Activated CD8-positive, alpha-beta T cell treated with anti-CD3 and anti-CD28 coated beads, Interleukin-2, amount 10 ng/mL, durations not matched to agents 7 days and 5 days (primary cell): ENCODE measurements at places on chromosomes 5 and 9.

DNA sequence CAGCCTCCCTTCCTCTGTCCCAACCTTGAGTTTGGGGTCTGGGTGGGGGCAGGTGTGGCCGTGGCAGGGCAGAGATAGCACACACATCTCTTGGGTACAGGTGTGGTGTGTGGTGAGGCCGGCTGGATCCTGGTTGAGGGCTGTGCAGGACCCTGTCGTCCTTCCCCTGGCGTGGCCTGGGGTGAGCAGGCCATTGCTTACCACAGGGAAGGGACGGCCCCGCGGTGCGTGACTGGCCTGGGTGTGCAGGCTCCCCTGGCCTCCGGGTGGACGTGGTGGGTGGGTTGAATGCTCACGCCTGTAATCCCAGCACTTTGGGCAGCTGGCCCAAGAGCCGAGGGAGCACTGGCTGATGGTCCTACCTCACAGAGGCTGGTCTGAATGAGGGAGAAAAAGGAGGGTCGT lies 1.2 kb downstream of the ARRDC1 start:
- H3K36me3 ChIP-seq: peaks cover 1% of the 10 kb centered on the region
- DNase-seq: no peak

DNA sequence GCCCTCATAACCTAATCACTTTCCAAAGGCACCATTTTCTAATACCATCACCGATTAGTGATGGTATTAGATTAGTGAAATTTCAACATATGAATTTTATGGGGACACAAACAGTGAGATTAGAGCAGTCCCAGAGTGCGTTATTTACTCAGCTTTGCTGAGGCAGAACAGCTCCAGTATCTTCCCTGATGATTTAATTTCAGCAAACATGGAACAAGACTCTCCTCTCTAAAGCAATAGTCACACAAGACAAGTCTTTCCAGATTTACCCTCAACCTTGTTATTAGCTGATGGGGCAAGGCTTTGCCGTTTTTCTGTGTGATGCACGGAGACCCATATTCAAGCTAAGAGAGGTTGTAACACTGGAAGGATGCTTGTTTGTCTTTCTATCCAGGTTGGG lies 333.4 kb downstream of the FBXL7 start:
- no peaks in the 10 kb centered on the region for H3K36me3 ChIP-seq
- no peaks in the 10 kb centered on the region for H3K4me1 ChIP-seq
- H3K27me3 ChIP-seq: no peaks in the 10 kb centered on the region
- no peak overlapping the region for H3K27ac ChIP-seq

DNA sequence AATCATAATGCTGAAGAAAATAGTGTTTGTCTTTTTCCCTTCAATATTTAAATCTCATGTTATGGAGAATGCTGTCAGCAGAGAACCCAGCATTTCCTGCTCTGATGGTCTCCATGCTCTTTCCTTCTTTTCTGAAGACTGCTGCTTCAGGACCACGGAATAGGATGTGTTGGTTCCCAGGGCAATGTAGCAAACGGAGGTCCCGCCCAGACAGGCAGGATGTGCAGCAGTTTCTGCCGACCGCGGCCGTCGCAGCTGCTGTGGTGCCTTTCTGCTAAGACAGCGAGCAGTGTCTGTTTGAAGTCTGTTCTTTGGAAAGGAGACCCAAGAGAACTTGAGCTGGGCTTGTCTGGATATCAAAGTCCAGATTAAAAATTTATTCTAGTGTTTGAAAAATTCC lies 654.3 kb downstream of the CCDC171 start:
- H3K4me3 ChIP-seq: peak overlapping the region; percentile 45
- H3K27ac ChIP-seq: peak overlapping the region; percentile 47
- no peaks in the 10 kb centered on the region for H3K36me3 ChIP-seq
- peak; percentile 49 for DNase-seq
- H3K4me1 ChIP-seq: peaks cover 10% of the 10 kb centered on the region

DNA sequence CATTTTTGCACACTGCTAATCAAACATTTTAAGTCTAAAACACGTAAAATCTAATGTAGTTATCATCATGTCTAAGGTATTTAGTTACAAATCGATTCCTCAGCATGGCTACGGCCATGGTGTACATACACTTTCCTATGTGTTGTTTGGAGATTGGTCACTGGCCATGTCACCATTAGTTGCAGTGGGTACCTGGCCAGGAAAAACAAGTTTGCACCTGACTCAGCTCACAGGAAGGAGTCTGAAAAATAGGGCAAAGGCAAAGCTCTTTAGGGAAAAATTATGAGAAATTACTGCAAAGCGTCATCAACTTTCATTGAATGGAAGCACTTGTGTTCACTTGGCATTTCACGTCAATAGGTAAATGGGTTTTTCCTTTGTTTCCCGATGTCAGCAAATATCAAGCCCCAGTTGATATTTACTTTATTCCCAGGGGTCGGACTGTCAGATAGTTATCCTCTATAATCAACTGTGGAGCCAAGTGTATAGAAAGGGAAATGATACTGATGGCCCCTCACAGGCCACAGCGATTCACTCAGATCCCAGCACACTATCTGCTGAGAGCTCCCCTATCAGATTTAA lies 626.0 kb upstream of the ADAMTS16 start:
- no peaks in the 10 kb centered on the region for H3K36me3 ChIP-seq
- no peaks in the 10 kb centered on the region for H3K4me1 ChIP-seq
- H3K27ac ChIP-seq: no peak overlapping the region
- no peak overlapping the region for H3K4me3 ChIP-seq
- DNase-seq: no peak

DNA sequence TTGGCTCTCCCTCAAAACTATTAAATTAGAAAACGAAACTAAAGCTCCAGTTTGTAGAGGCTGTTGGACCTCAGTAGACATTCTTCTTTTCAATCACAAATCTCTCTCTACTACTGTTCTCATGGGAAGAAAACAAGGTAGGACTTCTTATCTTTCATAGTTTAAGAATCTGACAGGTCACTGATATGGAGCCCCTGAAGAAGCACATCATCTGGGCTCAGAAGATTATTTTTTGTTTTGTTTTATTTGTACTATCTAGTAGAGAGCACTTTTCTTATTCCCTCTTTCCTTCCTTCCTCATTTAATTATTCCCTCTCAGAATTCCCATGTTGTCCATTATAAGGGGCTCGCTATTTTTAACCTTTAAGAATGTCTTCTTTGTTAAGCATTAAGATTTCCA lies 26.3 kb downstream of the STARD4 start:
- H3K27me3 ChIP-seq: no peaks in the 10 kb centered on the region
- H3K36me3 ChIP-seq: peaks cover 52% of the 10 kb centered on the region
- peaks cover 4% of the 10 kb centered on the region for H3K4me1 ChIP-seq

GRCh38 chr5:44862808-44863207 lies 54.1 kb downstream of the MRPS30 start:
- peaks cover 7% of the 10 kb centered on the region for H3K27me3 ChIP-seq
- H3K4me3 ChIP-seq: no peak overlapping the region
- H3K36me3 ChIP-seq: no peaks in the 10 kb centered on the region
- no peak overlapping the region for H3K27ac ChIP-seq
- no peaks in the 10 kb centered on the region for H3K4me1 ChIP-seq
- no peak for DNase-seq

DNA sequence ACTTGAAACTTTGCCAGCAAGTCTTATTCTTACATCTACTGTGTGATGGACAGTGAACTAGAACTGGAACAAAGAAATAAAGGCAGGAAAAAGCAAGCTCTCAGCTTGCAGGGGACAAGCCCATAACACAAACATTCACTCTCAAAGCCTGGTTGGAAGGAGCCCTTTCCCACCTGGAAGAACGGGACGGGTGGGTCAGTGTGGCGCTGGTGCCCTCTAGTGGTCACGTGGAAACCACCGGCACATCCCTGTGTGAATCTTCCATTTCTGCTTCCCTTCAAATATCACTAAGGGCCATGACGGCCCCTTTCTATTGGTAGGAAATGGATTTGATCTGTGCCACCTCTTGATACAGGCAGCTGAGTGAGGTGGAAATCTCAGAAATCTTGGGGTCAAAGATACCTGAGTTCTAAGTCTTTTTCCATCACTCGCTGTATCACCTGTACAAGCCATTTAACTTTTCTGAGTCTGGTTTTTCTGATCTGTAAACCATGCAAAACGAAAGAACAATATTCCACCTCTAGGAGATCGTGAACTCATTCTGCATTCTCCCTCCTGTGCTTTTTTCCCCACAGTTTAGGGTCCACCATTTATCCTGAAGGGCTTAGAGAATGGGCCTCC lies 211.6 kb downstream of the MSX2 start:
- H3K27me3 ChIP-seq: no peaks in the 10 kb centered on the region
- H3K4me3 ChIP-seq: no peak overlapping the region
- peak; percentile 45 for DNase-seq
- no peaks in the 10 kb centered on the region for H3K4me1 ChIP-seq
- H3K27ac ChIP-seq: no peak overlapping the region

- H3K27ac ChIP-seq: no peak overlapping the region
- H3K4me1 ChIP-seq: peaks cover 7% of the 10 kb centered on the region
- no peaks in the 10 kb centered on the region for H3K36me3 ChIP-seq
- peaks cover 2% of the 10 kb centered on the region for H3K27me3 ChIP-seq
- no peak overlapping the region for H3K4me3 ChIP-seq
Observed at GRCh38 chr5:1778138-1779020, 21.3 kb downstream of the MRPL36 start.

GRCh38 chr5:17261075-17261474 lies 43.6 kb downstream of the BASP1 start:
- no peaks in the 10 kb centered on the region for H3K36me3 ChIP-seq
- no peak for DNase-seq
- no peaks in the 10 kb centered on the region for H3K27me3 ChIP-seq
- H3K4me3 ChIP-seq: no peak overlapping the region
- H3K27ac ChIP-seq: no peak overlapping the region
- H3K4me1 ChIP-seq: no peaks in the 10 kb centered on the region

- H3K4me3 ChIP-seq: no peak overlapping the region
- H3K27me3 ChIP-seq: peaks cover 48% of the 10 kb centered on the region
- H3K36me3 ChIP-seq: no peaks in the 10 kb centered on the region
- H3K27ac ChIP-seq: no peak overlapping the region
- H3K4me1 ChIP-seq: no peaks in the 10 kb centered on the region
Observed at GRCh38 chr5:2739360-2740050, 12.0 kb downstream of the IRX2 start.

- no peak overlapping the region for H3K4me3 ChIP-seq
- no peak for DNase-seq
- H3K27ac ChIP-seq: no peak overlapping the region
- no peaks in the 10 kb centered on the region for H3K36me3 ChIP-seq
- H3K27me3 ChIP-seq: peaks cover 7% of the 10 kb centered on the region
- no peaks in the 10 kb centered on the region for H3K4me1 ChIP-seq
Observed at GRCh38 chr5:107855171-107855570, 184.4 kb upstream of the EFNA5 start.

GRCh38 chr9:129267141-129267540 lies 89.1 kb upstream of the IER5L start:
- H3K27ac ChIP-seq: peak overlapping the region; percentile 39
- peaks cover 8% of the 10 kb centered on the region for H3K27me3 ChIP-seq
- H3K4me3 ChIP-seq: no peak overlapping the region
- peaks cover 34% of the 10 kb centered on the region for H3K4me1 ChIP-seq

GRCh38 chr5:172950176-172950965 lies 8.9 kb upstream of the RPL26L1 start:
- H3K27ac ChIP-seq: no peak overlapping the region
- DNase-seq: no peak
- peaks cover 3% of the 10 kb centered on the region for H3K36me3 ChIP-seq
- no peak overlapping the region for H3K4me3 ChIP-seq

- H3K27ac ChIP-seq: no peak overlapping the region
- no peaks in the 10 kb centered on the region for H3K4me1 ChIP-seq
- no peaks in the 10 kb centered on the region for H3K36me3 ChIP-seq
- H3K27me3 ChIP-seq: no peaks in the 10 kb centered on the region
- no peak overlapping the region for H3K4me3 ChIP-seq
Observed at GRCh38 chr9:115777610-115778009, 376.0 kb upstream of the PAPPA start.

- no peak overlapping the region for H3K4me3 ChIP-seq
- H3K27ac ChIP-seq: no peak overlapping the region
- peaks cover 33% of the 10 kb centered on the region for H3K27me3 ChIP-seq
- H3K36me3 ChIP-seq: no peaks in the 10 kb centered on the region
Observed at GRCh38 chr9:91477106-91477505, 53.5 kb upstream of the NFIL3 start.

GRCh38 chr5:119740225-119740624 lies 110.9 kb downstream of the FAM170A start:
- no peak overlapping the region for H3K4me3 ChIP-seq
- H3K27ac ChIP-seq: no peak overlapping the region
- no peaks in the 10 kb centered on the region for H3K36me3 ChIP-seq
- no peak for DNase-seq

GRCh38 chr9:74663439-74663838 lies 166.3 kb downstream of the RORB start:
- no peaks in the 10 kb centered on the region for H3K4me1 ChIP-seq
- H3K4me3 ChIP-seq: no peak overlapping the region
- no peak for DNase-seq
- no peaks in the 10 kb centered on the region for H3K36me3 ChIP-seq

DNA sequence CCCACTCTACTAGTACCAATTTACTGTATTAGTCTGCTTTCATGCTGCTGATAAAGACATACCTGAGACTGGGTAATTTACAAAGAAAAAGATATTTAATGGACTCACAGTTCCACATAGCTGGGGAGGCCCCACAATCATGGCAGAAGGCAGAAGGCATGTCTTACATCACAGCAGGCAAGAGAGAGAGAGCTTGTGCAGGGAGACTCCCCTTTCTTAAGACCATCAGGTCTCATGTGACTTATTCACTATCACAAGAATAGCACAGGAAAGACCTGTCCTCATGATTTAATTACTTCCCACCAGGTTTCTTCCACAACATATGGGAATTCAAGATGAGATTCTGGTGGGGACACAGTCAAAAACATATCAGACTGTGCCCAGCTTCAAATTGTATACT lies 11.5 kb downstream of the UGT3A1 start:
- no peak overlapping the region for H3K4me3 ChIP-seq
- H3K36me3 ChIP-seq: no peaks in the 10 kb centered on the region
- no peaks in the 10 kb centered on the region for H3K27me3 ChIP-seq
- no peak overlapping the region for H3K27ac ChIP-seq
